Uterus (tissue), 4 donors: ENCODE measurements at places on chromosomes 6 and 20. TPM values are rescaled to one million over a fixed set of nuclear protein-coding genes. Genes with fewer than 3 reads are reported as not detected.

DNA sequence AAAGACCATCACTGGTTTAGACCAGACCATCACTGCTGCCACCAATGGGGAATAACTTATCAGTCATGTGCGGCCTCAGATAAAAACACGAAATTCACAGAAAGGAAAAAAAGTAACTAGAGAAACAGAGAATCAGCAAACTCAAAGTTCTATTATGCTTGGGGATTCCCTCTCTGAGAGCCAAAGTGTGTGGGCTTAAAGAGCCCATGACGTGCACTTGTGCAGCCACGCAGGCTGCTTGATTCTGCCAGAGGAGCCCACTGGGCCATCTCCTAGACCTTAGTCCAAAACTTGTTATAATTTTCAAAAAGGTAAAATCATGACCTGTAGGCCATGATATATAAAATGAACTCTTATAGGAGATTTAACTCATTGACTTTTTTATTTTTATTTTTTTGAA is 15.2 kb downstream of the RAB44 start:
- DNase-seq, result no peak

RGS17 gene
- 4.8 TPM for total RNA-seq

PTPRK gene
- total RNA-seq, result 64.2 TPM

FERMT1 gene
- total RNA-seq, result 0.77 TPM
